ENCODE measurements at places on chromosomes 6 and 20.

- DNase-seq, result no peak
Observed at GRCh38 chr20:35611482-35611881, 4.1 kb upstream of the SPAG4 start.

- no peak for DNase-seq
Observed at GRCh38 chr20:11076434-11077105, 402.8 kb upstream of the JAG1 start.

DNA sequence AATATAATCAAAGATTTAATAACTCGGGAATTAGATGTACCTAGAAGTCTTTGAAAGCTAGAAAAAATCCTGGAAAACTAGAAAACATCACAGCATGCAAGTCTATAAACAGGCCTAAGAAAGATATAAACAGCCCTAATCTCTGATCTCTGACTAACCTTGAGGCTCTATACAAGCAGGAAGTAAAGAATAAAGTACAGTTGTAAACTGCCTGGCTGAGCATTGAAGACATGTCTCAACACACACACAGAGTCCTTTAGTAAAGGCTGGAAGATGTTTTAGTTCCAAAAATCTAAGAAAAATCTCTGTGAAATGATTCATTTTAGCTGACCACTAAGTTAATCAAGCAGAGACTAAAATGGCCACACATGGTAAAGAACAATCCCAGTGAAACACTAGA is 774.5 kb downstream of the EYS start:
- DNase-seq, result no peak

DNA sequence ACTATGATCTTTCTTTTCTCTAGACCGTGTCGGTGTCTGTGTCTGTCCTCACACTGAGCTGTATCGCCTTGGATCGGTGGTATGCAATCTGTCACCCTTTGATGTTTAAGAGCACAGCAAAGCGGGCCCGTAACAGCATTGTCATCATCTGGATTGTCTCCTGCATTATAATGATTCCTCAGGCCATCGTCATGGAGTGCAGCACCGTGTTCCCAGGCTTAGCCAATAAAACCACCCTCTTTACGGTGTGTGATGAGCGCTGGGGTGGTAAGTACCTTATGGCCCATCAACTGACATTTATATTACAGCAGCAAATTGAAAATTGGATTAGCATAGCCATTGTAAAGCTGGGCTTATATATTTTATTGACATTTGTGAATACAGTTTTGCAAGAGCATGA is 72.2 kb upstream of the GFRAL start:
- DNase-seq, result no peak

GRCh38 chr20:44956410-44956809 is 3.8 kb downstream of the TOMM34 start:
- no peak for DNase-seq

GRCh38 chr6:11639376-11640235 is 102.1 kb downstream of the TMEM170B start:
- DNase-seq, result no peak

- DNase-seq, result no peak
Observed at GRCh38 chr20:57622201-57622570, 2.0 kb upstream of the ZBP1 start.

DNA sequence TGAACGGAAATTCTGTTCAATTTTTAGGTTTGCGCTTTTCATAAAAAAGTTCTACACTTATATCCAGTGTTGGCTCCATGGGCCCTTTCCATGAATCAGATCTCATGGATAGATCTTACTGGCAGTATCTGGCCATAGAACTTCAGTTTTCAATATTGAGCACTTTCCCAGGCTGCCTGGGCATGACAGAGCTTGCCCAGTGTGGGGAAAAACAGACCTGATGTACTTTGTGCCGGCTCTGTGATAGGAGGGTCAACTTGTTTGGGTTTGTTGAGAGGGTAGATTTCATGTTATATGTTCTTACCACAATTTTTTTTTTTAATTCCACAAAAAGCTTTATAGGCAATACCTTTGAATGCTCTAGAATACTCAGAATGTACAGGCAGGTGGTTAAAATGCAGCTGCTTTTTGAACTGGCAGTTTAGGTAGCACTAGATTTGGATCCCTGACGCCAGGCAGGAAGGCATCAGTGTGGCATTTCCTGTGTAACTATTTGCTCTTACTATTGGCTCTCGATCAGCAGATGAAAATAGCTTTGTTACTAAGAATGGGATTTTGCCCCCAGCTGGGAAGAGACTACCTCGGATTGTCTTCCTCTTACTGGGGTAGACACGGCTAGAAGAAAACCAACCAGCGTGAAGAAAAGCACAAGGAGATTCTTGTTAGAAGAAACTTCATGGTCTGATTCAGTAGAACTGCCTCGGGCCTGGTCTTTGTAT is 404.9 kb upstream of the SOX4 start:
- no peak for DNase-seq

DNA sequence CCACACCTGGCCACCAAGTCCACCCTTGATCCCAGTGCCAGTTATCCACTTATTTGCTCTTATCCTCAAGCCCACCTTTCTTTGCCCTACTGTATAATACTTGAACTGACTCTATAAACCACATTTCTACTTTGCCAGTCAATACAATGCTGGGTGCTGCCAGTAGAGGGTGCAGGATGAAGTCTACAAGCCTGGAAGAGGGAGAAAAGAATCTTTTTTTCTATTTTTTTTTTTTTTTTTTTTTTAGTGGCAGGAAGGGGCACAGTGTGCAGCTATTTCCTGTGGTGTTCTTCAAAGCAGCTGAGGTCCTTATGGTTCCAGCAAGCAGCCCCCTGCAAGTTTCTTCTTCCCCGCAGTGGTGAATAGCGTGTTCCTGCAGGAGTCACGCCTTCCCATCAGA is 22.2 kb upstream of the GABRR1 start:
- no peak for DNase-seq

- DNase-seq, result no peak
Observed at GRCh38 chr20:10075606-10076005, 40.8 kb downstream of the ANKEF1 start.

- DNase-seq, result no peak
Observed at GRCh38 chr20:32354592-32355416, 3.3 kb upstream of the ASXL1 start.

- DNase-seq, result no peak
Observed at GRCh38 chr20:62015540-62016288, 50.0 kb downstream of the TAF4 start.

DNA sequence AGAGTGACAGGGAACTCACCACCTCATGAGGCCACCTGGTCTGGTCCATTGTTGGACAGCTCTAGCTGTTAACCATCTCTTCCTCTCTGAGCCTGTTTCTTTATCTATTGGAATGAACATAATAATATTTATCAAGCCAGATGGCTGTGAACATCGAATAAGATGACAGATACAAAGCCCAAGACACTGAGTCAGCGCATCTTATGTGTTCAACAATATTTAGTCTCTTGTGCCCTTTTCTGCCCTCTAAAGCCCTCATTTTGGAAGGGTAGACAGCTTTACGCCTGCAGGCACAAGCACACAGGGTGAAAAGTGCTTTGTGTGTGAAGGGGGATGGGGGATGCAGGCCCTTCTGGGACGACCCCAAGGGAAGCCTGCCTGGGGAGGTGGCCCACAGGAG is 164.0 kb downstream of the GRM4 start:
- no peak for DNase-seq

- no peak for DNase-seq
Observed at GRCh38 chr20:59574308-59574707, 30.0 kb upstream of the PHACTR3 start.

DNA sequence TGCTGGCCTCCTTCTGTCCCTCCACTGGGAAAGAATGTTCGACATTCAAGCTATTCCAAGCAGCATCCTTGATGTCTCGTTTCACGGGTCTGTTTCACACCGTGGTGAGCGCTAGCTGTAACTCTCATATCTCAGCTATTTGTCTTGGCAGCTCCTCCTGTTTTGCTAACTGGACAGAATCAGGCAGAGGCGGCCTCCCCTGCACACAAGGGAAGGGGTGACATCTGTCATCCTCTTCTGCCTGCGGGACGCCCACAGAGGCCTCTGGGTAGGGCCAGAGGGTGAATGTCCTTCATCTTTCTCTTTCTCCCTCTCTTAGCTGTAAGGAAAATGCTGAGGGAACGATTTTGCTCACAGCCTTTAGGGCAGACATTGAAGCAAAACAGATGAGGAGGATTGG is 232.8 kb upstream of the GMDS start:
- no peak for DNase-seq

GRCh38 chr6:41892921-41893564 is 2.1 kb downstream of the USP49 start:
- no peak for DNase-seq

DNA sequence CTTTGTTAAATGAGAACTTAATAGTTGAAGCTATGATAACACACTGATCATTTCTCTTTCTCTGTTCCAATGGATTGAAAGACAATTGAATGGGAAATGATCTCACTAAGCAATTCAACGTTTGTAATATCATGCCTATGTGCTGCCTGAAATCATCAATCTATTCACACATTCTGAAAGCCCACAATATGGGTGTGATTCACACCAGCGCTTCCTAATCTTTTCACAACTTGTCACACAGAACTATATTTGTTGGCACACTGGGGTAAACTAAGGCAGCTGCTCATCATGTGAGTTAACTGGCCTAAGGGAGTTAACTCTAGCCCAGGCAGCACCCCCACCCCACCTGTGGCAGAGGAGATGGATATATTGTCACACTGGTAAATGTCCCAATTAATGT is 37.1 kb upstream of the UTRN start:
- DNase-seq, result peak; percentile 35

- no peak for DNase-seq
Observed at GRCh38 chr6:56730663-56731529, 88.2 kb upstream of the DST start.

DNA sequence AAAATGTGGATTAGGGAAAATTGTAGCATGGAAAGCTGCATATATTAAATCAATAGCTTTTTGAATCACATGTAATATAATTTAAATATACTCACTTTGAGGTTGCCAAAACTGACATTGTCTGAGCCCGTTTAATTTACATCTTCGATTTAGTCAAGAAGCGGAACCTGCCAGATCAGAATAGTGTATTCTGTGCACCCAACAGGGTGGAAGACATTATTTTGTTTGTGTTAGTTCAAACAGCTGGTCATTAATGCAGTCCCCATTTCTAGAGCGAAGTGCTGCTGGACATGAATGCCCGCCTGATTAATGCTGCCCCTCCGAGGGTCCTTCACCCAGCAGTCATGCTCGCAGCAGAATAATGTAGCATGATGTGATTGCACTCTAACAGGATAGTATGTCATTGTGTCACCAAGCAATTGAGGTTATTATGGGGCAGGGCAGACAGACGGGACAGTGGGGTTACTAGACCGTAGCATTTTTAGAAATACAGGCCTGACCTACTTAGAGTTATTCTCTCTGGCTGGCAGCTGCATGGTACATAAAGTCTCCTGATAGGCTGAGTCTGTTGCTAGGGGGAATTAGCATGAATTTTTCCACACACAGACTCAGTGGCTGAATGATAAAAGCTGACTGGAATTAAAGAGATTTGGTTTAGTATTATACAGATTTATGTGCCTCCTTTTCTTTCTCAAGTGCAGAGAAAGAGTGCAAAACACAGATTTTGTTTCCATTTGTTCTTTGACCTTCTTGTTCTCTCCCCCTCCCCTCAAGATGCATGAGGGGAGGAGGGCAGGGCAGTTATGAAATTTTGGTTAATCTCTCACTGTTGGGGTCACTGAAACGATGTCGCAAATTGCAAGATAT is 147.1 kb downstream of the PRL start:
- DNase-seq, result no peak

GRCh38 chr20:53621482-53622246 is 28.0 kb upstream of the ZNF217 start:
- DNase-seq, result peak; percentile 51

DNA sequence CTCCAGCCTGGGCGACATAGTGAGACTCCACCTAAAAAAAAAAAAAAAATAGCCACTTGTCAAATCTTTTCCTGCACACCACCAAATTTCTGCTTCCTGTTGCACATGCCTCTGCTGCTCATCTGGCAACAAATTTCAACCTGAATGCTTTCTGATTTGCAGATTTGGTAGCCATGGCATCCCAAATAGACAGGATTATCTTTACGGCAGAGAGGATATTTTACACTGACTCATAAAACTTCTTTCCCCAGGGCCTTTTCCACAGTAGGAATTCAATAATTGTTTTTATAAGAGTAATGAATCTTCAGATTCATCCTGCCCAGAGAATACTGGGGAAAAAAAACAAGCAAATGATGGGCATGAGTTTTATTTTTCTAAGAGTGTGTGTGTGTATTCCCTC is 264.6 kb downstream of the FRK start:
- no peak for DNase-seq

DNA sequence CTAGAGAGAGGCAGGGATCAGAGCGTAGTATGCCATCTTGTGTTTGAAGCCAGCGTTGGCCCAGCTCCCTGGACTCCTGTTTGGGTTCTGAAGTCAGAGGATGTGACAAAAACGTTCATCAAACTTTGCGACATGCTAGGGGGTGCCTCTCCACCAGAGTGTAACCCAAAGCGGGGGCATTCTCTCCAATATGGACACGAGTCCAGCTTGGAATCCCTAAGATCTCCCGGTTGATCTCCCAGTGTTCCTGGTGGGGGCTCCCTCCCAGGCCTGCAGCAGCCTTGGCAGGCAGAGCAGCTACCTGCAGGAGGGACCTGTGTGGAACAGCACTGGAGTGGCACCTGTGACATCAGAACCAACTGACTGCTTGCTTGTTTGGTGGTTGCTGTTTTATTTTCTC is 218.8 kb upstream of the ECI2 start:
- no peak for DNase-seq

DNA sequence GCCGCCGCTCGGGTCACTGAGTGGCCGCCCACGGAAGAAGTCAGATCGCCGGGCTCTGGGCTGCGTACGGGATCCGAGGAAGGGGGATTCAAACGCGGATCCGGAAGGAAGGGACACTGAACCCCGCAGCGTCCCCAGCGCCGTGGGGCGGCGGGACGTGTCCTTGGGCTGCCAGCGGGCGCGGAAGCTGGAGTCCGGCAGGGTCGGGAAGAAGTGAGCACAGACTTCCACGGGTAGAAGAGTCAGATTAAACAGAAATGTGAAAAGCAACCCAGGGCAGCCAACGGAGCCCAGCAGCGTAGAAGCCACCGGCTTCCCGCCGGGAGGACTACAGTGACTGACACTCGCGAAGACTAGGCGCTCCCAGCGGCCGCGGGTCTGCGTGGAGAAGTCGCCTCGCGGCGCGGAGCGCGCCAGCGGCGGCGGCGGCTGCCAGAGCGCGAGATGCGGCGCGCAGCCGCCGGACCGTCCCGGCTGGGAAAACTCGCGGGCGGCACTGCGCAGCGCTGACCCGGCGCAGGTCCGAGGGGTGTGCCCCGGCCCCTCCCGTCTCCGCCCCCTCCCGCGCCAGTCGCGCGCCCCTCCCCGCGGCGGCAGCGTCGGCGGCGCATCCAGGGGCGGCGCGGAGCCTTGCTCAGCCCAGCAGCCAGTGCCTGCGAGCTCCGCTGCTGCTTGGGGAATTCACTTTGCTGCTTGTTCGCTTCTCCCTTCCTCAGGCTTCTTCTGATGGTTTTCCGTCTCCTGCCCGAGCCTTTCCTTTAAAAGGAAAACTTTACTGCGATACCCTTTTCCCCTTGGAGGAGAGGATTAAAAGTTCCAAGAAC is at the start of gene SAMD5:
Gene SAMD5, plus strand, starts transcription at position 649 of the 824 bp plus-strand sequence. CDS start 239 bp downstream, outside the sequence.
- peak; percentile 51 for DNase-seq

DNA sequence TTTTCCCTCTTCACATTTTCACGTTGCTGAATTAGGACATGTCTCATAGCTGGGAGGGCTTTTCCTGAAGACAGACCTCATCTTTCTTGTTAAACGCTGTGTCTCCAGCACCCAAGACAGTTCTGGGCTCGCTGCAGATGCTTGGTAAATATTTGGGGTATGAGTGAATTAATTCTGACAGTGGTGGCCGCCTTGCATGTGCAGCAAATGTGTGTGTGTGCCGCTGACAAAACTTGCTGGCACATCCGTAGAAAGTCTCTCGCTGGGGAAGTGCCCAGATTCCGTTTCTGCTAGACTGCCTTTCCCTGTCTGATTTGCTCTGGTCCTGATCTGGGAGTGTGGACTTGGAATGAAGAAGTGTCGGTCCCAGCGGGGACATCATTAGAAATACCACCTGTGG is 48.2 kb upstream of the ZNFX1 start:
- no peak for DNase-seq
